ENCODE measurements at places on chromosomes 5 and 9. TPM values are rescaled to one million over a fixed set of nuclear protein-coding genes. Genes with fewer than 3 reads are reported as not detected.

GRCh38 chr9:38046661-38047300 lies 22.2 kb downstream of the SHB start:
- DNase-seq: no peak
- H3K27me3 ChIP-seq: no peaks in the 10 kb centered on the region

DNA sequence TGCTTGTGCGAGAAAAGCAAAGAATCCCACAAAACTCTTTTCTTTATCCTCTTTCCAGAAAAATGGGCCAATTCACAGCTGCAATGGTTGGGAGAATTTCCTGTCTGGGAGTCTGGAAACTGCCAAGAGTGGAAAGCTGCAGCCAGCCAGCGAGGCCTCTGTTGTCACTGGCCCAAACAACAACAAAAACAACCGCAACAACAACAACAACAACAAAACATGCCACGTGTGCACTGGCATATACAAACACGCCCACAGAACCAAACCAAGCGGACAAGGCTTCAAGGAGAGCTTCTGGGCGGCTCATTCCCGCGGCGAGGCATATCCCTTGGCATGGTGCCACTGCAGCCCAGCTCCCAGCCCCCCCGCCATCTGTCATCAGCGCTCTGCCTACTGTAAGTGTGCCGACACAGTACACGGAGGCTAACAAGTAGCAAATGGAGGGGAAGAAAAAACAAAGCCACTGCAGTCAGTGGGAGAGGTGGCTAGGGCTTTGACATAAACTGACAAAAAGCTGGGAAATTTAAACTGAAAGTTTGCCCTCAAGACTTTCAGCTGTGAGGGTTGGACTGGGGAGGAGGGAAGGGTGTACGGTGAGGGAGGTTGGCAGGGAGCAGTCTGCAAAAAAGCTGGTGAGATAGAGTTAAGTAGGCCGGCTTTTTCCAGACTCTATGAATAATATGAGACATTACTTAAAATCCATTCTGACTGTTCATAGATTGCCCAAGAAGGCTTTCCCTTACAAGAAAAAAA lies 165.0 kb upstream of the ZNF462 start:
- DNase-seq: peak; percentile 54
- H3K27me3 ChIP-seq: no peaks in the 10 kb centered on the region
- no peaks in the 10 kb centered on the region for H3K4me1 ChIP-seq
- no peak overlapping the region for H3K27ac ChIP-seq
- no peaks in the 10 kb centered on the region for H3K36me3 ChIP-seq
- H3K4me3 ChIP-seq: no peak overlapping the region

IL3 gene
- total RNA-seq: not detected

DNA sequence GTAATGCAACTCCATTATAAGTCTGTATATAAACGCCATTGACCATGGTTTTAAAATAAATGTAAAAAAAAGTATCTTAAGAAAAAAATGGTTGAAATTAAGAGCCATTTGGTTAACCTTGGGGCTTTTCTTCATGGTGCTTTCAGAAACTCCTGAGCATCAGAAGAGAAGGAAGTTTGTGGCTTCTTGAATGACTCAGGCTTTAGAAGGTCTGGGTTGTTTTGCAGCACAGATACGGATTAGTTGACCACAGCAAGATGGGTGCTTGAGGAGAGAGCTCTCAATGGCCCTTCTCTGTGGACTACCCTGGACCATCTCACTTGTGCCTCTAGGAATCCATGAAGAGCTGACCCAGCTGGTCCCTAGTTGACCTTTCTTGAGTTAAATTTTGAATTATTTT lies 189.5 kb downstream of the TMEM38B start:
- H3K4me3 ChIP-seq: no peak overlapping the region
- H3K36me3 ChIP-seq: no peaks in the 10 kb centered on the region
- no peak for DNase-seq
- H3K27me3 ChIP-seq: no peaks in the 10 kb centered on the region

LEAP2 gene
- total RNA-seq: 7.2 TPM

GRCh38 chr9:33264003-33264472 lies 470 bp downstream of the BAG1 start:
- H3K4me3 ChIP-seq: peak overlapping the region; percentile 92
- no peaks in the 10 kb centered on the region for H3K27me3 ChIP-seq
- peaks cover 30% of the 10 kb centered on the region for H3K4me1 ChIP-seq
- peak overlapping the region; percentile 93 for H3K27ac ChIP-seq

GRCh38 chr5:170788626-170789304 lies 5.2 kb downstream of the GABRP start:
- no peaks in the 10 kb centered on the region for H3K27me3 ChIP-seq
- H3K4me1 ChIP-seq: no peaks in the 10 kb centered on the region
- no peak for DNase-seq
- no peak overlapping the region for H3K27ac ChIP-seq

- no peak overlapping the region for H3K27ac ChIP-seq
- no peak overlapping the region for H3K4me3 ChIP-seq
- H3K4me1 ChIP-seq: no peaks in the 10 kb centered on the region
Observed at GRCh38 chr5:59819806-59820205, 73.7 kb downstream of the PDE4D start.
